CD4-positive, alpha-beta T cell treated with Interleukin-15 for 1 hour (primary cell): ENCODE measurements at places on chromosomes 5 and 9.
A peak's percentile ranks its signal among the peaks of the same experiment; 100 is the strongest.

- DNase-seq = no peak
Observed at GRCh38 chr5:124039410-124039809, 527.4 kb downstream of the CSNK1G3 start.

GRCh38 chr9:128335161-128335560 is 5.2 kb upstream of the SLC27A4 start:
- no peak for DNase-seq

DNA sequence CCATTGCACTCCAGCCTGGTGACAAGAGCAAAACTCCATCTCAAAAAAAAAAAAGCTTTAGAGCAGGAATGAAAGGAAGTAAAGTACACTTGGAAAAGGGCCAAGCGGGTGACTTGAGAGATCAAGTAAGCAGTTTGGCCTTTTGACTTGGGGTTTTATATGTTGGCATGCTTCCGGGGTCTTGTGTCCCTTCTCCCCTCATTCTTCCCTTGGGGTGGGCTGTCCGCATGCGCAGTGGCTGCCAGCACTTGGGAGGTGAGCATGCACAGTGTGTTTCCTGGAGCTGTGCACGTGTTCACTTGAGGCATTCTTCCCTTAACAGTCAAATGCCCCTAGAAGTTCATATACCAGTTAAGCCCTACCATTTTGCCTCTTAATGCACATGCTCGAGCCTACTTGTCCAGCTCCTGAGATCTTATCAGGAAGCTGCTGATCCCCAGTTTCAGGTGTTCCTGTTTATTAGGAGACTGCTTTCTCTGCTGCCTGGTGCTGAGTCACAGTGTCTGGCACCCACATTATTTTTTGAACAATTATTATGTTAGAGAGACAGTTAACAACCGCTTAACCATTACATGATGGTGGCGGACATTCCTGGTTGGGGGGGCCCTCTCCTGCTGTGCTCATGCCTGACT is 32.6 kb upstream of the PRRC2B start:
- peak; percentile 25 for DNase-seq

DNA sequence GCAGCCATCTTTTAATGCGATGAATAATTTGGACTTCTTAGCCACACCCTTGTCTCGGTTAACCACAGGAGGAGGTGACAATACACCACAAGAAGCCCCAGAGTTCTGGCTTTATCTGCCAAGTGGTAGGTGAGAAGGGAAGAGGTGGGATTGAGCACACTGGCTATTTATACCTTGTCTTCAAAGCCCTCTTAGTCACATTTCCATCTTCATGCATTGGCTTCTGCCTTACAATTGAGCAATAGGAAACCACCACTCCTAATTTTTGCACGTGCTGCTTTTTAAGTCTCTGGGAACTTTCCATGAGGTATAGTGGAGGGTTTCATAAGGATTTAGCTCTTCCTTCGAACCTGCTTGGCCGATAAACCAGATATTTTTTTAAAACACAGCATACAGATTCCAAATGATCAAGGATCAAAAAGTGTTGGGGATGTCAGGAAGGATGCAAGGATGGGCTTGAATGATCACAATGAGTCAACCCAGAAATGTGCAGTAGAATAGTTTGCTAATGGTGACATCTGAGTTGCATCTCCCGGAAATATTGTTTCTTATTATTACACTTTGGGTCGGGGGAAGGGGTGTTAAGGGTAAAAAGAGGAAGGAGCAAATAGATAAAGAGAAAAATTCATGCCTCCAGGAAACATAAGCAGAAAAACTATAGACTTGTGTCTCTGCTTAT is 25.5 kb downstream of the PLAC8L1 start:
- DNase-seq = no peak

DNA sequence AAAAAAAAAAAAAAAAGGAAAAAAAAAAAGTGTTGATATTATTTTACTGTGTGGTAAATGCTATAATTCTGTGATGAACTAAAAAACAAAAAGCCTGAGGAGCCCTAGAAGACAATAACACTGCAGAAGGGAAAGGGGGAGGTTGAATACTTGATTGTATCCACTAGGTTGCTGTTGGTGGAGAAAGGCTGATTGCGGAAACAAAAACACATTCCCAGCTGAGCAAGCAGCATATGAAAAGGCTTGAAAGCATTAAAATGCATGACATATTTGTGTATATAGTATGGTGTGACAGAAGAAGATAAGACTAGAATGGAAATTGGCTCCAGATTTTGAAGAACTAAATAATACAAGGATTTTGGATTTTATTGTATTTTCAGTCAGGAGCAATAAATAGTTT is 8.9 kb downstream of the RABGAP1 start:
- no peak for DNase-seq

GRCh38 chr5:124719113-124719967 is 27.1 kb downstream of the ZNF608 start:
- no peak for DNase-seq

DNA sequence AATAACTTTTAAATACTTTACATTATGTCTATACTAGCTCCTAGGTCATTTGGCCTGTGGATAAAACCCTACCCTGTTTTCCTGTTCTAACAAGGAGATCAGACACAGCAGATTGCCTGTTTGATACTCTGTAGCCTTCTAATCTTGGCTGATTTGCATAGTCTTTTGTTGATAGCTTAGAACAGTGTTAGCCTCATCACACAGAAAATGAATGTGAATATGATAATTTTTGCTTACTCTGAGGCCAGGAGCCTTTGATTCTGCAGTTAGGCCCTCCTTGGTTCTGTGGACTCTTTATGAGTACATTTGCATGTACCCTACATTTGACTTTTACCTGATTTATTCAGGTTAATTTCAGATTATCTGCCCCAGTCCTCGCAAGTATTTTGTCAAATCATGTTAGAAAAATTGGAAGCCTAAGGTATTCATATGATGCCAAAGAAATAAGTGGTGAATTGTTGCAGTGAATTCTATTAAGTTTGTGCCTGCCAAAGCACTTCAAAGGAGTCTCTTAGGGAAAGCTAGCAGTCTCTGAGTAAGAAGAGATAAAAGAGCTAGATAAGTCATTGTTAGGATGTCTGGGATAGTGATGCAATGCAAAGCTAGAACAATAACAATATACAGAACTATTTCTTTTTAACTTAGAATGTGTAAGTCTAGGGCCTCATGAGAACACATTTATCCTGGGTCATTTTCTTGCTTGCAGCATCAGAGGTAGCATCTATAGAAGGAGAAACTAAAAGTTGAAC is 56.4 kb downstream of the SCAMP1 start:
- no peak for DNase-seq

DNA sequence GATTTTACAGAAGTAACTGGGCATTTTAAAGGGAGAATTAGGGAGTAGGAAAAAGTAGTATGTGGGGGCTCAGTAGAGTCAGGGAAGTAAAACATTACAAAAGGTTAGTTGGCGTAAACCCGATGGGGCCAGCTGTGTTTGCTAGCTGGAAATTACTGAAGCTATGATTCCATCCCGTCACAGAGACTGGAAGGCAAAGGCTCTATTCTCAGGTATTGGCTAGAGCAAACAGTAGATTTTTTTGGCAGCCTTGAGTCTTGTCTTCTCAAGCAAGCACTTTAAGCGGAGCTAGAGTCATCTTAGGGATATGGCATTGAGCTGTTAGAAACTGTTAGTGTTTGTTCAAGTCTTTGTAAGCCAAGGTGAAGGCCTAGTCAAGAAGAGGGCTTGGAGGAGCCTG is 121.5 kb downstream of the PAM start:
- no peak for DNase-seq

DNA sequence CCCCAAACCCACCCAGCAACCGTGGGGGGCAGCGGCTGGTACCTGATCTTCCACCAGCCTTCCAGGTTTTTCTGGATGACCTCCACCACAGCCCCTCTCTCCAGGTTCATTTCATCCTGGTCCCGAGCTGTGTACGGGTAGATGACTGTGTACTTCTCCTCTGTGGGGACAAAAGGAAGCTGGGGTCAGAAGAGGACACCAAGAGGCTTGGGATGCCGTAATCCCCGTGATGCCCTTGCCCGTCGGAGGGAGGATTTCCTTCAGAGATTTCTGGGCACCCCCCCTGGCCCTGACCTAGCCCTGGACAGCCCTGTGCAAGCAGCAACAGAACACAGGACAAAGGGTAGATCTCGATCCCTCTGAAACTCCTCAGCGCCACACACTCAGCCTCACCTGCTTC is 70.3 kb upstream of the UBTD2 start:
- no peak for DNase-seq

- no peak for DNase-seq
Observed at GRCh38 chr9:2602704-2603116, 18.9 kb upstream of the VLDLR start.

GRCh38 chr5:77844373-77844622 is 68.2 kb upstream of the TBCA start:
- no peak for DNase-seq

DNA sequence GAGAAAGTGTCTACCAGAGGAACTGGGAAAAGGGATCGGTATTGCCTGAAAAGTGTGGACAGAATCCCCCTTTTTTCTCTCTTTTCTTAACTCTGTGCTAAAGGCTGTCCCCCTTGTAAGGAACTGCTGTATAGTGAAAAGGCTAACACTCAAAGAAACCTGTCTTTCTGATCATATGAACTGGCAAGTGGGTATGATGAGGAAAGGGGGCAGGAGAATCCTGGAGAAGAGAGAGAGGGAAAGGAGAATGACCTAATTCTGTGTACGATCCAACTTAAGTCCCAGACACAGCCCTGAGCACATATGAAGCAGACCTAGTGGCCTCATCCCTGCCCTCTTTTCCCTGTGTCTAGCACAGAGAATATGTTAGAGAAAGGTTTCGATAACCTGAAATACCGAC is 967 bp downstream of the ANKRD31 start:
- DNase-seq = no peak

- DNase-seq = no peak
Observed at GRCh38 chr5:100634937-100635534, 99.9 kb downstream of the FAM174A start.

- no peak for DNase-seq
Observed at GRCh38 chr5:73940026-73940425, 314.0 kb downstream of the ARHGEF28 start.

GRCh38 chr9:85527331-85528020 is 214.3 kb downstream of the AGTPBP1 start:
- no peak for DNase-seq

DNA sequence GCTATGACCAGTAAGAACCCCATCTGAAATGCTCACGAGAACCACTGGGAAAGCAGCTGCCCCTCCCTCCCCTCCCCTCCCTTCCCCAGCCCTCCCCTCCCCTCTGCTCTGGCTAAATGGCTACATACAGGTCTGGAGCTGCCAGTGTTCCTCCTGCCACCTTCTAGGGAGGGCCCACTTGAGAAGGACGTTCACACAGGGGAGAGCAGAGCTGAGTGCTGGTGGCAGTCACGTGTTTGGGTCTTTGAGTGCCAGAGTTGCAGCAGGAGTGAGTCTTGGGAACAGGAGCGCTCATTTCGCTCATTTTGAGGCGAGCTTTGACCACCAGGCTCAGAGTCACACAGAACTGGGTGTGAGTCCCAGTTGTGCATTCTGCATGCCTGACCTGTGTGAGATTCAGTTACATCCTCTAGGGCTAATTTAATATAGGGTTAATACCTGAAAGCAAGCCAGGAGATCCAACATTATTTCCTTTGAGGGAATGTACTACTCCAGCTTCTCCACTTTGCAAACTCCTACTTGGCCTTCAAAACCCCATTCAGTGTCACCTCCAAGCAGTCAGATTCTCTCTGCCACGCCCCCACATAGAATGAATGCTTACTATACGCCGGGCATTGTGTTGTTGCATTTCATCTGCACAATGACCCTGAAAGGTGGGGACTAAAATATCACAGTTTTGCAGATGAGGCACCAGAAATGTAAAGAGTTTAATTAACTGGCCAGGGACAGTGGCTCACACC is 25.1 kb downstream of the CPLX2 start:
- no peak for DNase-seq

DNA sequence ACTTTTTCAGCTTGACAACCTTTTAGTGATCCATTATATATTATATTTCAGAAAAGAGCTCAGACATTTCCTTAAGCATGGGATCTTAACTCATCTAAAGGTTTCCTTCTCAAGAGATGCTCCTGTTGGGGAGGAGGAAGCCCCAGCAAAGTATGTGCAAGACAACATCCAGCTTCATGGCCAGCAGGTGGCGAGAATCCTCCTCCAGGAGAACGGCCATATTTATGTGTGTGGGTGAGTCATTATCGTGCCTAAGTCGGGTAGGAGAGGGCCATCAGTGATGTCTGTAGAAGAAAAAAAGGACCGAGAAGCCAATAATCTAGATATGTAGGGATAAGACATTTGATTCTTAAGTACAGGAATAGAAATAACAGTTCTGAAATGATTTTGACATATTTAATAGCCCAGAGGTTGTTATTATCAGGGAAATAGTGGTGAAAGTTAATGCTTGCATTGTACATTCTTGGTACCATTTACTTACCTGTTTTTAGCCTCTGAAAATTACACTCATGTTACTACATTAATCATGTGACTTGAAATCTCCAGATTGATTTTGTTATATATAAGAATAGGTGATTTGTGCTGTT is 28.2 kb downstream of the MTRR start:
- DNase-seq = no peak

- DNase-seq = no peak
Observed at GRCh38 chr9:71928806-71929205, 17.4 kb downstream of the C9orf85 start.

- no peak for DNase-seq
Observed at GRCh38 chr9:70594386-70594944, 180.0 kb upstream of the KLF9 start.

- no peak for DNase-seq
Observed at GRCh38 chr5:172875505-172876279, 41.6 kb downstream of the ERGIC1 start.

DNA sequence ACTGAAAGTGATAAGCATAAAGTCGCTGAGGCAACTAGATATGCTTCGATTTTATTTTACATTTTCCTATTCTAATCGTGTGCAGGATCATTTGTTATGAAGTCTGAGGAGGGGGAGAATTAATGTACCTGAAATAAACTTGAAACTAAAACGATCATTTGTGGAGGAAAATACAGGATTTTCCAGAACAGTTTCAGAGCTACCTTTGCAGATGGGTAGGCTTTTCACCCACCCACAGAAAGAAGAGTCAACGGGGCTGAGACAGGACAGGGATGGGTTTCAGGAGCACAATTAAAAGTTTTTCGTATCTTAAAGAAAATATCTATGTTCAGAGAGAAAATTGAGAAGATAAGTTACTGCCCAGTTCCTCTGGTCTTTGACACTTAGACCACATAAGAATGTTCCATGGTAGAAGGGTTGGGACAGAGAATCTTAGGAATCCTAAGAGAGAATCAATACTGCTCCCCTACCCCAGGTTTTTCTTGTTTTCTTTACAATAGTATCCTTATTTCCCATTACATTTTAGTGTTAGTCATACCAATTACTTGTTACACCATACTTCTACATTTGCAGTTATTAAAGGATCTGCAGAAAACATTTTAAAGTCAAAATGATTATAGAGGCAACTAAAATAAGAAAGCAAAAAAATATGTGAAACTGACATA is 211.4 kb downstream of the DEPDC1B start:
- DNase-seq = no peak

DNA sequence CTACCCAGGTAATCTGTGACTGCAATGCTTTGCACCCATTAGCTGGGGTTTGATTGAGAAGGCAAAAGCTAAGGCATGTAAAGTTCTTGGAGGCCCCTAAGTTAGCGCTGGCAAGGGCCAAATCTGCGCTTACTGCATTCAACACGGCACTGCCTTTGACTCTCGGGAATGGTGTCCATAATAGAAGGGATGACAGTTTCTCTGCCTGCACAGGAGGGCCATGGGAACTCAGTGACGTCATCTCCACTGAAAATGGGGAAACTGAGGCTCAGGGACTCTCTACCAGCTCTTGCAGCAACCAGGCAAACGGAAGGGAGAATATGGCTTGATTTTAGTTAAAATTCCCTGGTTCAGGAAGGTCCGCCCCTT is 487 bp downstream of the SPATA24 start:
- no peak for DNase-seq
